ENCODE measurements at places on chromosomes 11 and 22.
A peak's percentile ranks its signal among the peaks of the same experiment; 100 is the strongest.

- no peak for DNase-seq
Measured at GRCh38 chr11:125148743-125149142, 15.8 kb upstream of the PKNOX2 start.

DNA sequence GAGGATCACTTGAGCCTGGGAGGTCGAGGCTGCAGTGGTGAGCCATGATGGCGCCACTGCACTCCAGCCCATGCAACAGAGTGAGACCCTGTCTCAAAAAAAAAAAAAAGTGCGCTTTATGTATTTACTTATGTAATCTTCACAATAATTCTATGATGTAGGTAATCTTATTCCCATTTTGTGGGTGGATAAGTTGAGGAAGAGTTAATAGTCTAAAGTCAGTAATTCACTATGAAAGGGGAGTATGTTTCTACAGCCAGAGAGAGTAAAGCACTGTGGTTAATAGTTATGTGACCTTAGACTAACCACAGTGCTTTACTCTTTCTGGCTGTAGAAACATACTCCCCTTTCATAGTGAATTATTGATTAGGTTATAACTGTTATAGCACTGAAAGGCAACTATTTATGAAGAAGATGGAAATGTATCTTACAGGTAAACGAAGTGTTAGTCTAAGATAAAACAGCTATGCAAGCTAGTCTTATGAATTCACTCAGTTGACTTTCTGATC lies 11.9 kb downstream of the CTR9 start:
- no peak for DNase-seq

DNA sequence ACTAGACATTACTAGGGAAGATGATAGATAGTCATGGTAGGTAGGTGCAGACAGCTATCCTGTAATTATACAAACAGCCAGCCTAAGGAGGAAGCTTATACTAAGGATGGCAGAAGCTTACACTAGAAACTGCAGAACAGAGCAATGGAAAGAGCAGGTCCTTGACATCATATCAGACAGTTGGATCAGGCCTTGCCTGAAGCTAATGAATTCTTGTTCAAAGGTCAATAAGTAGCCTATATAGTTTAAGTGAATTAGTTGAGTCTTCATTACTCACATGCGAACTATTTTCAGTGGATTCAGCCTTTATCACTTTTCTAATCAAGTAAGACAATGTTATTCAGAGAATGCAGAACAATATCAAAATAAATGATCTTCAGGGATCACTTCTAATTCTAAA lies 22.3 kb upstream of the GRK3 start:
- DNase-seq = no peak

DNA sequence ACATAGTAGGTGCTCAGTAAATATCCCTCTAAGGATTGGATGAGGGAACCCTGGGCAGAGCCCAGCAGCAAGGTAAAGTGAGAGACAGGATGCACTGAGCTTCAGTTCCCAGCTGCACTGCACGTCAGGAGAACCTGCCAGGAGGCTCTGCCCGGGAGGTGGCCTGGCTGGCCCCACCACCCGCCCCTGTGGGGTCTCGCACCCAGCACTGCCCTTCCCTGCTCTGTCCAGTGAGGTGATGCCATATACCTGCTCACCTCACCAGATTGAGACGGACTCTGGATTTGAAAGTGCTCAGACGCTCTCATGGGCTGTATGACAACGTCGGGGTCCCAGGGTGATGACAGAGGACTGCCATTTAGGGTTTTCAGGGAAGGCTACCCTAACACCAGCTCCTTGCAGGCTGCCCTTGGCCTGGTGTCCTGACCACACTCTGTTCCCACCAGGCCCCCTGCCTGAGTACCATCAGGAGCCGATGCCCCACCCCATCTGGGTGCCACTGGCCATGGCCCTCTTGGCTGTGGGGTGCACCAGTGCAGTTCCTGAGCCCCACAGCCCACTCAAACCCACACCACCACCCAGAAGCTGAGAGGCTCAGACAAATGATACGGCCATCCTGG lies 61.7 kb upstream of the FGF3 start:
- DNase-seq = no peak

DNA sequence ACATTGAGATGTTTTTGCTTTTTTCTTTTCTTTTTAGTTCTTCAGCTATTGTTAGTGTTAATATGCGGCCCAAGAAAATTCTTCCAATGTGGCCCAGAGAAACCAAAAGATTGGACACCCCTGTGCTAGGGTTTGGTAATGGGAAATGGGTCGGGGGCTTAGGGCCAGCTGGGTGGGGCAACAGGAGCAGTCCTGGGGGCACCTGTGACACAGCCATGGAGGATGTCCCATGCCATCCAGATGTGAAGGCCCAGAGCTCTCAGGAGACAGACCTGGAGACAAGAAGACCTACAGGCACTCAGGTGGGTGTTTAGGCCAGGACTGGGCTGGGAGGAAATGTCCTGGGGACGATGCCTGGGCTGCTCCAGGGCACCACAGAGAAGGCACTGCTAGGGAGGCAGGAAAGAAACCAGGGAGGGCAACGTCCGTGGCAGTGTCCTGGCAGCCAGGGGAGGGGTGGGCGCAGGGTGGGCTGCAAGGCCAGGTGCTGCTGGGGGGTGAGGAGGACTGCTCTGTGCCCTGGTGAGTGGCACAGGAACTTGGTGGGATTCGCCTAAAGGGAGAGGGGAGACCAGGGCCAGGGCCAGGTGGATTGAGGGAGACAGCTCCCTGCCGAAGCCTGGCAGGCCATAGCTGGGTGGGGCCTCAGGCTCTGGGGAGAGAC lies 21.4 kb downstream of the RELT start:
- DNase-seq = no peak

GRCh38 chr11:17861036-17861755 lies 126.6 kb downstream of the KCNC1 start:
- DNase-seq = no peak

GRCh38 chr11:131682373-131683015 lies 312.1 kb downstream of the NTM start:
- no peak for DNase-seq

- no peak for DNase-seq
Measured at GRCh38 chr11:61569701-61570100, 11.2 kb downstream of the SYT7 start.

DNA sequence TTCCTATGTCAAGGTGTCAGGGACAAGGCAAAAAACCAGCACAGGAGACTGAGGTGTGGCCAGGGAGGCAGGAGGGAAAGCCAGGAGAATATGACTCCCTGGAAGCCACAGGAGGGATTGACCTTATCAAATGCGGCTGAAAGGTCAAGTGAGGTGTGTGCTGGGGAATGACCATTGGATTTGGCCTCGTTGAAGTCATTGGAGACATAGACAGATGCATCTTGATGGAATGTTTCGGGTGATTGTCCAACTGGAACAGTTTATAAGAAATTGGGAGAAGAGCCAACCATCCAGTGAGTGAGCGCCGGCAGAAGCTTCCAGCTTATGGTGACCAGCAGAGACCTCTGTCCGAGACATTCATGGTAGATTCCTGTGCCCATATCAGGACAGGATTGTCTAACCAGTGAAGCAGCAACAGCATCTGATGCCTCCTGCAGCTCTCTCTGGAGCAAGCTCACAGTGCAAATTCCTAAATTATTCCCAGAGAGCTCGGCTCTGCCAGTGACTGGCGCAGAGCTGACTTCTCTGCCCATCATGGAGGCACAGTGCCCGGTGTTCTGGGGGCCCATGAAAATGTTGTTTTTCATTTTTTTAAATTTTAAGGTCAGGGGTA lies 95.4 kb downstream of the MYO18B start:
- no peak for DNase-seq

- no peak for DNase-seq
Measured at GRCh38 chr11:130099356-130099755, 29.7 kb downstream of the APLP2 start.

GRCh38 chr11:8477151-8477550 lies 116.9 kb downstream of the STK33 start:
- DNase-seq = no peak

GRCh38 chr11:18853086-18853720 lies 61.6 kb upstream of the PTPN5 start:
- DNase-seq = no peak

GRCh38 chr22:27669798-27670599 lies 131.6 kb downstream of the MN1 start:
- no peak for DNase-seq

- DNase-seq = no peak
Measured at GRCh38 chr11:41494716-41495115, 35.3 kb upstream of the LRRC4C start.

- DNase-seq = peak; percentile 39
Measured at GRCh38 chr22:49670456-49671330, 157.0 kb downstream of the BRD1 start.

GRCh38 chr11:64484191-64485022 lies 106.6 kb upstream of the SLC22A12 start:
- DNase-seq = no peak

- DNase-seq = no peak
Measured at GRCh38 chr11:12587333-12587991, 86.8 kb upstream of the TEAD1 start.

DNA sequence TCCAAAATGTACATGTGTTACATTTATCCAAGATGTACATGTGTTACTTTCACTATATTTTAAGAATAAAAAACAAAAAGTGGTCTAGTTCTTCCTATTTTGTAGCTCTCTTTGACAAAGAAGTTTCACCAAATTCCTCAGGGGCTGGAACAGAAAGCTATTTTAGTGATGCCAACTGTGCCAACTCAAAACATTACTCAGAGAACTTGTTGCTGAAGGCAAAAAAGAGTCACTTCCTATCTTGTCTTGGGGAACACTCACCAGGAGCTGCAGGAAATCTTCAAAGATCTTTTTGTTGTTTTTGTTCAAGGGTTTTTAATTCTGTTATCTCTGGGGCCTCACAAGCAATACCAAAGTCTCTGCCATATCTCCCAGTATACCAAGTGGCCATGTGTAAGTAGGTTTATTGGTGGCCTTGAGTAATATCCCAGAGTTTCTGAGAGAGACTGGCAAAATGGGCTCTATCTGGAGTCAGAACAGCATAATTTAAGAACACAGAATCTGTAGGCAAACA lies 13.6 kb upstream of the EED start:
- DNase-seq = no peak

DNA sequence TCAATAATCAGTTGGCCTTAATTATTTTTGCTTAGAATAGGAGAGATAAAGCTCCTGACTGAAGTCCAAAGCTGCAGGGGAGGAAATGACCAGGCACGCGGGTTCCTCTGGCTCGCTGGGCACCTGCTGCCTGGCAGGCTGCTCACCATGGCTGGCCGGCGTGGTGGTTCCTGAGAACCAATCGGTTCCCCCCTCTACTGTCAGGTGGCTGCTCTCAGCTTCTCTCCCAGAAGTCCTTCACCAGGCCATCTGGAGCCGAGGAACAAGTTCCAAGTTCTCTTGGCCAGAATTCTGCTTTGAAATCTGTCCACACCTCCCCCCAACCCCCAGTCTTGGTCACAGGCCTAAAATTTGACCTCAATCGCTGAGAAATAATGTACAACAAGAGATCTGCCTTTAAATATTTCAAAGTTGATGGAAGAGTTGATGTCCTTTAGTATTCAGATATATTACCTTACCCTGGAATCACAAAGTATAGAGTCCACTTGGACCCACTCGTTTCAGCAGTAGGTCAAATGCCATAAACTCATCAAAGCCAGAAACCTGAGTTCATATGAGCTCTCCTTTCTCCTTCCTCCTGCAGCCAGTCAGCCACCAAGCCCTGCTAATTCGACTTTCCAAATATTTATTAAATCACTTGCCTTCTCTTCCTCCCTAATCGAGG lies 25.2 kb downstream of the EXPH5 start:
- no peak for DNase-seq

DNA sequence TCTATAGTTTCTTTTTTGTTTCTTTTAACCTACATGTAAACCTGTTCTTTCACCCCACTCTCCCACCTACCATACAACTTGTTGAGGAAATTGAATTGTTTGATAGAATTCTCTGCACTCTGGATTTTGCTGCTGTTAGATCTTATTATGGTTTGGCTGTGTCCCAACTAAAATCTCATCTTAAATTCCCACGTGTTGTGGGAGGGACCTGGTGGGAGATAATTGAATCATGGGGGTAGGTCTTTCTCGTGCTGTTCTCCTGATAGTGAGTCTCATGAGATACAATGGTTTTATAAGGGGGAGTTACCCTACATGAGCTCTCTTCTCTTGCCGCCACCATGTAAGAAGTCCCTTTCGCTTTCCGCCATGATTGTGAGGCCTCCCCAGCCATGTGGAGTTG lies 15.0 kb upstream of the PITPNB start:
- no peak for DNase-seq

DNA sequence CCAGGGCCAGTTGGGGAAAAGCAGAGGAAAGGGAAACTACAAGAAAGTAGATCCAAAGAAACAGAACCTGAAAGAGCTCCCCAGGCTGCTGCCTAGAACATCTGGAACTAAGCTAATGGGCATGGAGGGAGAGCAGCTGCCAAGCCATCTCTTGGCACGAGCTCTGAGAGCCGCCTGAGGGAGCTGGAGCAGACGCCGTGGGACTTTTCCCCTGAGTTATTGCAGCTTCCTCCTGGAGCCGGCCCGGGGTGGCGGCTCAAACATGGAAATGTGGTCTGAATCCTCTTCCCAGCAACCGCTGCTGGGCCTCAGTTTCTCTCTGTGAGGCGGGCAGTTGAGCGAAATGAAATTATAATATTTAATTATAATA lies 41.8 kb downstream of the LIF start:
- no peak for DNase-seq

GRCh38 chr11:859394-860131 lies 16.9 kb downstream of the TSPAN4 start:
- DNase-seq = no peak

DNA sequence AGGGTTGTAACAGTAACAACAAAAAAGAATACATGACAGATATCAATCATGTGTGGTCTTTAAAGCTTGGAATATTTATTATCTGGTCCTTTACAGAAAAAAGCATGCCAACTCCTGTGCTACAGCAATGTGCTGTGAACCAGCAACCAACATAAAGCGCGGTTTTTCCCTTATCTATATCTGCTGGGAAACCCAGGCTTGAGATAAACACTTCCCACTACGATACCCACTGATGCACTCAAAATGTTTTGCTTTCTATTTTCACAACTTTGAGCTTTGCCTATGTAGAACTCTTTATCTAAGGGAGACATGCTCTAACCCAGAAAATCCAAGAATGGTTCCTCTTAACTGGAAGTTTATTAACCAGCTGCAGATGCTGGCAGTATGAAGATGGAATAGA lies 19.0 kb downstream of the ZBED5 start:
- no peak for DNase-seq

DNA sequence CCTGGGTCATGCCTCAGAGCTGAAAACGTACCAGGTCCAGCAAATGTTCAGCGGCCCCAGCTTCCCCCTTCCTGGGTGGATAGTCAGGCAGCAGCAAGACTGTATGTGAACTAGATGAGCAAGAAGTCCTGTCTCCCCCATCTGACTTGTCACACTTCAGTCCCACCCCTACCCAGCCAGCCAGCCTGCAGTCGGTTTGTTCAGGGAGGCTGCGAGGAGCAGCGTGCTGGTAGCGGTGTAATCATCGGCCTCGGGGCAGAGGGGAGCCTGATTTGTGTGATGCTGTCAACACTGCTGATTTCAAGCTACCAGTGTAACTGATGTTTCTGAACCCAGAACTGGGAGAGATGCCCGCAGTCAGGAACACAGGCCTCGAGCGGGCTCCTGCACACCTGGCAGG lies 9.6 kb downstream of the TMEM258 start:
- no peak for DNase-seq

GRCh38 chr11:67373648-67374570 lies 511 bp upstream of the CLCF1 start:
- DNase-seq = peak; percentile 63

- DNase-seq = no peak
Measured at GRCh38 chr11:126646701-126647557, 291.4 kb downstream of the ST3GAL4 start.

- peak; percentile 80 for DNase-seq
Measured at GRCh38 chr22:30485362-30485988, 13.7 kb upstream of the SEC14L3 start.

Data from activated T-cell treated with anti-CD3 and anti-CD28 coated beads, Interleukin-2, amount 50 U/mL, for 48 hours (primary cell).